HCT116 (cell line): ENCODE measurements at places on chromosomes 2 and 18.

DNA sequence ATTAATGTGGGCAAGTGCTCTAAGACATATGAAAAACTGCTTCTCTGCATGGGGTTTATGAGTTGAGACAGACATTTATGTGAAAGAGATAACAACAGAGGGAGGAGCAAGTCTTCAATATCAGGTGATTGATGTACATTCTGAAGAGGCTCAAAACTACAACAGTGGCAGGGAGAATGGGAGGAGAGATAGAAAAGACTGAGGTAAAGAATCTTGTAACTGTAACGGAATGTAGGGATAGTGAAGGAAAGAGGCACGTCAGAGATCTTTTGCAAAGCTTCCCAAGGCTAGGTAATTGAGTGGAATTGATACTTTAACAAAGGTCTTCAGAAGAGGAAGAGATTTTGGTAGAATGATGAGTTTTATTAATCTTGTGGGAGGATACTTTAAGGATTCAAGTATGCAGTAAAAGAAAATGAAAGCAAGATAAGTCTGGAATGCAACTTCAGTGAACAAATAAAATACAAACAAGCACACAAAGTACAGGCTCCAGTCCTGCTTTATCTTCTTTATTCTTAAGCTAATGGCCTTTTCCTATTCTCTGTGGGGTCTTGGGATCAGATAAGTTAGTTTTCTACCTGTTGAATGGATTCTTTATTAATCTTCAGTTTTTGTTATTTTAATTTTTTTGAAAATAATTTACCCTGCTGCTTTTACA is 15.0 kb downstream of the SMAD4 start:
- no peak for DNase-seq

- no peak for DNase-seq
Measured at GRCh38 chr2:118292991-118293390, 204.7 kb downstream of the INSIG2 start.

GRCh38 chr2:44579115-44579836 is 217.5 kb downstream of the CAMKMT start:
- no peak for DNase-seq

- no peak for DNase-seq
Measured at GRCh38 chr2:25411281-25411680, 69.6 kb upstream of the DNMT3A start.

DNA sequence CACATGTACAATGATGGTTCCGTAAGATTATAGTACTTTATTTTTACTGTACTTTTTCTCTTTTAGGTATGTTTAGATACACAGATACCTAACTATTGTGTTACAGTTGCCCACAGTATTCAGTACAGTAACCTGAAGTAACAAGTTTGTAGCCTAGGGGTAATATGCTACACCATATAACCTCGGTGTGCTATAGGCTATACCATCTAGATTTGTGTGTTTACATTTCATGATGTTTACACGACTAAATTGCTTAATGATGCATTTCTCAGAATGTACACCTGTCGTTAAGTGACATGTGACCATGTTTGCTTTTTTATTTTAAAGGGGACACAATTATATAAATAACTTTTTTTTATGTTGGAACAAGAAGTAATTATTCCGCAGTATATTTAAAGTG is 34.5 kb downstream of the PIK3C3 start:
- no peak for DNase-seq
